Naive B cell (primary cell): ENCODE measurements at places on chromosomes 3 and 15.

DNA sequence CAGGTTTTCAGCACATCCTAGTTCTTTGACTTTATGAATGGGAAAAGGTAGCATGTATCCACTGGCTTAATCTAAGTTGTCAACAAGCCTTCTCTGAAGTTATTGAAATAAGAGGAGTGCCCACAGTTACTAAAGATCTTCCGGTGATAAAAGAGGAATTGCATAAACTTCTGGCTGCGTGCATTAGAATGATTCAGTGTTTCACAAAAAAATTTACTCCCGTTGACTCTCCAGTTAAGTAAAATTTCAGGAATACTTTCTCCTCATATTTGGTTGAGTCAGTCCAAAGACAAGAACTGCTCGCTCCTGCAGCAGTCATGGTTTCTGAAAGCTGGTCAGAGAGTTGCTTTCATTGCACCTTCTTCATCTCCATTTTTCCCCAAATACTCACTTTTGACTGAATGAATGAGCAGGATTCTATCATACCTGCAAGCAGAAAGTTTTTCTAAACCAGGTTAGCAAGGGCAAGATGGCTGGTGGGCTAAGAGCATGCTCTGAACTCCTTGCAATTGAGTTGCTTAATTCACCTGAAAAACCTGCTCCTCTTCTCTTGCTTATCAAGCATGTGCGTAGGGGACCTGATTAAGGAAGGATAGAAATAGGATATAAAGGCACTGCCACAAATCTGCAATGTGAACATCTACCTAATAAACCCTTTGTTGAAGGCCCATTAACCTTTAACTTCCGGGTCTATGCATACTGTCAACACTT lies 64.2 kb upstream of the TIMP4 start:
- no peak for DNase-seq

- no peak for DNase-seq
Observed at GRCh38 chr15:100686725-100687473, 84.5 kb downstream of the ASB7 start.

DNA sequence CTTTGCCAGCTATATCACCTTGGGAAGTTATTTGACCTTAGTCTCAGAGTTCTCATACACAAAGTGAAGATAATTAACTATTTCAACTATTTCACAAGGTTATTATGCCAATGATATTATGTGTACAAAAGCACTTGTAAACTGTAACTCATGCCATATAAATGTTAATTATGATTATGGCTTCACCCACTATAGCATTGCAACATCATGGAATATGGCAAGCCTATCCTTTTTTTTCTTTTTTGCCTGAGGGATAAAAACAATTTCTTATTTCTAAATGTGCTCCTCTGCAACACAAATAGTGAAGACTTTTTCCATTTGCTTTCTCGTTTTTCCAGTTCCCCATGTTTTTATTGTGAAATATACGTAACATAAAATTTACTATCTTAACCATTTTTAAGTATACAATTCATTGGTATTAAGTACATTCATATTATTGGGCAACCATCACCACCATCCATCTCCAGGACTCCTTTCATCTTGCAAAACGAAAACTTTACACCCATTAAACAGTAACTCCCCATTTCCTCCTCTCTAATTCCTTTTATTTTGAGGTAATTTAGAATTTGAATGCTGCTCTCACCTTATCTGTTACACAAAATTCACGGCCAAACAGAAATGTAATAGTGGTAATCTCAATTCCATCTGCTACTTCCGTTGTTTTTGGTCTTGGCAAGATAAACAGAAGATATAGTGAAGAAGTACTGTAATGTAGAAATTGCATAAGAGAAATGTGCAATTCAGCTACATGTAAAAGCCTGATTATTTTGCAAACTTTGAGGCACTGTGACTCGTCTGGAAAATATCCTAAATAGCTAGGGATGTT lies 46.3 kb downstream of the NANOGP8 start:
- DNase-seq = no peak

- no peak for DNase-seq
Observed at GRCh38 chr3:187746442-187747281, 1.4 kb upstream of the BCL6 start.

GRCh38 chr3:126474498-126475412 lies 936 bp downstream of the ZXDC start:
- peak; percentile 35 for DNase-seq

DNA sequence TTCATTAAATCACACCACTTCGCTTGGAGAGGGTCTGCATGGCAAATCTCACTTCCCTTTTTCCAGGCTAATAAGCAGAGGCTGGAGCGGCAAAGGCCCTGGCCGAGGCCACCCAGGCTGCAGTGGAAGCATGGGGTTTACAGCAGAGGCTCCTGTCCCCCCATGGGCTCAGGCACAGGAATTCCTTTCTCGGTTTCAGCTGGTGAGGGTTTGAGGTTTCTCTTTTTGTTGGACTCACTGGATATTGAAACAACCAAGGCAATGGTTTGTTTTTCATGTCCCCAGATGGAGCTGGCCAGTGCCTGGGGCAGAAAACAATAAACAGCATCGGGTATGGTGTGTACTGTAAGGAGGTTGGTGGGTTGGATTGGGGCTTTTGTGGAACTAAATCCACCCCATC lies 175.6 kb upstream of the RASGRP1 start:
- no peak for DNase-seq
